ENCODE measurements at places on chromosomes 12 and 14.

DNA sequence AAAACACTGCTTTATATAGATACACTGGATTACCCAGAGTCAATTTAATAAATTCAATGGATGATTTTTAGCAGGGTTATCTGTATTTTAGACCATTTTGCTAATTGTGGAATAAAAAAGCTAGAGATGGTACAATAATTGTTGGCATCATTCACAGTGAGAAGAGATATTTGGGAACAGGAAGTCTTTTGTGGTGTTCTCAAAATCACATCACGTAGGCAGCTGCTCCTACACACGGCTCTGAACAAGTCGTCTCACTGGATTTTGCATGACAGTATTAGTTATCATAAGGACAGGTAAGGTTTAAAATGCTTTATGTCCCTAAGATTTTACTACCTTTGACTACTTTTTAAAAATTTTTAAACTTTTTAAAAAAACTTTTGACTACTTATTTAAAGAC, 52.0 kb downstream of the PAPLN start:
- DNase-seq = no peak

GRCh38 chr14:33280646-33281045, 342.0 kb downstream of the NPAS3 start:
- DNase-seq = no peak

- DNase-seq = no peak
Measured at GRCh38 chr12:120836114-120836684, 68.0 kb downstream of the SPPL3 start.

GRCh38 chr12:121632069-121632970, 6.0 kb downstream of the ORAI1 start:
- DNase-seq = no peak

- no peak for DNase-seq
Measured at GRCh38 chr12:125314051-125314755, 249.0 kb downstream of the AACS start.

- no peak for DNase-seq
Measured at GRCh38 chr12:101068836-101069235, 141.2 kb downstream of the SLC5A8 start.

GRCh38 chr12:80716696-80717469, at the start of gene MYF5:
MYF5 (plus strand) TSS chr12:80716912; CDS start chr12:80717064, 152 bp downstream.
- no peak for DNase-seq

GRCh38 chr12:47755655-47756562, 2.8 kb downstream of the RAPGEF3 start:
- no peak for DNase-seq

- DNase-seq = no peak
Measured at GRCh38 chr14:90518069-90518940, 121.5 kb downstream of the CALM1 start.

DNA sequence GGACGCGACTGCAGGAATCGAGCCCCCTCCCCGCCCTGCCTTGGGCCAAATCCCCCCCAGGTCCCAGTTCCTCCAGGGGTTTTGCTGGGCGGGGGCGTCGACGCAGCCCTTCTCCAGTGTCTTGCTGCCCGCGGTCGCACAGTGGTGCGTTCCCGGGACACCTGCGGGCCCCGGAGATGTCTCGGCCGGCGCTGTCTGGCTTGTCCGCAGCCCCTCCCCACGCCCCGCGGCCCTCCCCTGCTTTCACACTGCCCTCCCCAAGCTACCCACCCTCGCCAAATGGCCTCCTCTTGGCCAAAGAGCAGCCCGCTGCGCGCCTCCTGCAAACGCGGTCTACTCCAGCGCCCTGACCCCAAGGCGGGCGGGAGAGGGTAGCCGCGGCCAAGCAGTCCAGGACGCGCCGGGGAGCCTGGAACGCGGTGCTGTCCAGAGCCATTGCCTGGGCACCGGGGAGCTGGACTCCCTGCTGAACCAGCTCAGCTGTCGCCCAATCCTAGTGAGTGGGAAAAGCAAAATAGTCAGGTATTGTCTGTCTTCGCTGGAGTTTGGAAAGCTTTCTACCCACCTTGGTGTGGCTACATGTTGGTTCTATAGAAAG, 122.0 kb downstream of the AACS start:
- DNase-seq = no peak

- DNase-seq = no peak
Measured at GRCh38 chr14:24060984-24061913, 9.4 kb downstream of the CARMIL3 start.

DNA sequence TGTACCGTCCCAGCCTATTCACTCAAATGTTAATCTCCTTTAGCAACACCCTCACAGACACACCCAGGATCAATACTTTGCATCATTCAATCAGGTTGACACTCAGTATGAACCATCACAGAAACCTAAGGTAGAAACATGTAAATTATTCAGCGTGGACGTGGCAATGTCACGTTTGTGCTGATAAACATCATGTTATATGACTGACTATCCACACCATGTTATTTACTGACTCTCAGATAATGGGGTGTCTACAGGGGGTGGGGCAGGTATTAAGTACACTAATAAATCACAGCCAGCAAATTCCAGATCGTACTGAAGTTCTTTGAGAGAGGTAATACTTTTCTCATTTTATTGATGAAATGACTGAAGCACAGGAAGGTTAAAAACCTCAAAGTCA, 280.0 kb downstream of the C12orf75 start:
- DNase-seq = no peak

GRCh38 chr14:71692496-71692895, 239.7 kb upstream of the RGS6 start:
- no peak for DNase-seq

GRCh38 chr12:124910561-124911478, 3.6 kb downstream of the UBC start:
- DNase-seq = no peak

DNA sequence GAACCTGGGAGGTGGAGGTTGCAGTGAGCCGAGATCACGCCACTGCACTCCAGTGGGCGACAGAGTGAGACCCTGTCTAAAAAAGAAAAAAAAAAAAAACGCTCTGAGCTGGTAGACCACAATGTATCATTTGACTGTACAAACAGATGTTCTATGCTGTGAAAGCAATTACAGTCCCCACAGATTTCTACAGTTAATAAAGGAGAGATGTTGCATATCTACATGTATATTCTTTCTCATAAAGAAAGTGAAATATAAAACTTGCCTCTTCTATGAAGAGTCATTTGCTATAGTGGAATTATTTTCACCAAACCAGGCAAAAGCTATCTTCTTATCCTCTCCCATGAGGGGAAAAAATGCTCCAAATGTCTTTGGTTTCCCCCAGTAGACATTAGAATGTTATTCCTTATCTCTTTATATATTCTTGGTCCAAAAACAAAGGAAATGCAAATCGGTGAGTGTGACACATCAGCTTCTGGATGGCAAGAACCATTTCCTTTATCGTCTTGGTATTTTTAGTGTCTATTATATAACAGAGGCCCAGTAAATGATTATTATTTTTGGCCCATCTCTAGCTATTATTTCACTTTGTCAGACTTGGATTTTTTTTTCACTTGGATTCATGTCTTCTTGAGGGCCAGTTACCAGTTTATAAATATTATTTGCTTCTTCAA, 230.4 kb downstream of the SSPN start:
- no peak for DNase-seq

Measured in effector CD4-positive, alpha-beta T cell (primary cell).